ENCODE measurements at places on chromosomes 5 and 9.

GRCh38 chr5:31273631-31274378 is 80.3 kb downstream of the CDH6 start:
- no peak for DNase-seq

- no peak for DNase-seq
Observed at GRCh38 chr9:4850603-4851310, 58.0 kb downstream of the RCL1 start.

- no peak for DNase-seq
Observed at GRCh38 chr9:122213589-122214413, 15.0 kb downstream of the LHX6 start.

- DNase-seq = no peak
Observed at GRCh38 chr9:97396256-97396655, 15.6 kb upstream of the TDRD7 start.

DNA sequence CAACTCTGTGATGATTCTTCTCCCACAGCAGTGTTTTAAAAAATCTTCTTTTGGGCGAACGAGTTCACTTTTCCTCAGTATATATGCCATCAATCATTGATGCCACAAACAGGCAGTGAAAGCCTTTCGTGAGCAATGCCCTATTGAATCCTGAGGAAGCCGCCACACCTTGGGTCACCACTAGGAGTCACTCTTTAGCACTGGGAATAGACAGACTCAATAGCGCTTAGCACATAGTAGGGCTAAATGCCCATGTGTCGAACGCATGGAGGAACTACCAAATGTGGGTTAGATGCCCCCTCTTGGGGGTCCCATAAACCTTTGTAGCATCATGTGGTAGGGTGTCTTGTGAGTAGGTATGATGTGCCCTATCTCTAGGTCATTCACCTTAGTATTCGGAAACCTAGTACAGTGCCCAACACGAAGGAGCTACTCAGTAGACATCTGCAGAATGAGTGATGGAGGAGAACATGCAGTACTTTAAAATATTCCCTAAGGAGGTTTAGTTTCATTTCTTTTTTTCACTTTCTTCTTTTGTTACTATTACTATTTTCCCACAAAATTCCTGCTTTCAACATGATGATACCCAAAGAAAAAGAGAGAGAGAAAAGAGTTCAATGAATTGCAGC is 603.7 kb downstream of the BNC2 start:
- no peak for DNase-seq

DNA sequence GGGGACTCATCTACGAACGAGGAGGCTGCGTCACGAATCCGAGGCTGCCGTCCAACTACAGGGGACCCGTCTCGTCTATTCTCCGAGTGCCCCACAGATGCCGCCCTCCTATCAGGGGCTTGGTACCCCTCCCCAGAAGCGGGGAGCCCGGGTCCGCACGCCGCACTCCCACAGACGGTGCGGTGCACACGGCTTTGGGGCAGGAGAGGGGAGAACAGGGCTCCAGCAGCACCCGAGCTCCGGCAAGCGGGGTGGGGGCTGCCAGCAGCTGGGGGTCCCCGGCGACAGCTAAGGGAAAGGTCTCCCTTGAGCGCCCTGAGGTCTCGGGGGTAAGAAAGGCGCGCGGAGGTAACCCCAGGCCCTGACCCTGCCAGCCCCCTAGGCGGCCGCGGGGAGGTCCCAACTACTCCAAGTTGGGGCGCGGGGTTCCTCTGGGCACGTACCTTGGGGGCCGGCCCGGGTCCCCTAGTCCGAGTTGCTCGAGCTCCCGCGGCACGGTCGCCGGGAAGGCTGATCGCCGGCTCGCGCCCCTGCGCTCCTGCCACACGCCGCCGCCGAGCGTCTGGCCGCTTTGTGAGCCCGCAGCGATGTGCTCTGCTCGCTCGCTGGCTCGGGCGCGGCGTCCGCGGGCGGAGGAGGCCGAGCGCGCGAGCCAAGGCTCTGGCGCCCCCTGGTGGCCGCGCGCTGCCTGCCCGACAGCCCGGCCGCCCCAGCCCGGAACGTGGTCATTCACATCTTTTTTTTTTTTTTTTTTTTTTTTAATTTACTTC is at the start of gene SPOCK1:
TSS of gene SPOCK1 (minus strand) at position 591 of the 770 bp plus-strand sequence.
- peak; percentile 92 for DNase-seq

DNA sequence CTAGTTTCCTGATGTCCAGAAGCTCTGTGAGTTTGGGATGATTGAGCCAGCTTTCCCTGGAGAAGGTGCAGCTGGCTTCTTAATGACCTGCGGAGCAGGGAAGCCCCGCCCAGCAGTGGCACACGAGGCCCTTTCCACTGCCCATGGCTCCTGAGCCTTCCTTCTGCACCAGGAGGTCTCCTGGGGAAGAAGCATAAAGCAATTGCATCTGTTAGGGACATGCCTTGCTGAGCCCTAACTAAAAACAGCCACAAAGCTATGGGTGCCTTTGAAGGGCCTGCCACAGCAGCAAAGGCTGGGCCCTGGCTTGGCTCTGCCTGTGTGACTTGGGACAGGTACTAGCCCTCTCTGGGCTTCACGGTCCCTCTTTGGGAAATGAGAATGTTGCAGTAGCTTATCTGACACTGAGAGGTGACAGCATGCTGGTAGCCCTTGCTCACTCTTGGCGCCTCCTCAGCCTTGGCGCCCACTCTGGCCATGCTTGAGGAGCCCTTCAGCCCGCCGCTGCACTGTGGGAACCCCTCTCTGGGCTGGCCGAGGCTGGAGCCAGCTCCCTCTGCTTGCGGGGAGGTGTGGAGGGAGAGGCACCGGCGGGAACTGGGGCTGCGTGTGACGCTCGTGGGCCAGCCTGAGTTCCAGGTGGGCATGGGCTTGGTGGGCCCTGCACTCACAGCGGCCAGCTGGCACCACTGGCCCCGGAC is 218.4 kb downstream of the FSTL4 start:
- DNase-seq = no peak

- DNase-seq = no peak
Observed at GRCh38 chr5:5005353-5005752, 134.8 kb upstream of the ADAMTS16 start.

DNA sequence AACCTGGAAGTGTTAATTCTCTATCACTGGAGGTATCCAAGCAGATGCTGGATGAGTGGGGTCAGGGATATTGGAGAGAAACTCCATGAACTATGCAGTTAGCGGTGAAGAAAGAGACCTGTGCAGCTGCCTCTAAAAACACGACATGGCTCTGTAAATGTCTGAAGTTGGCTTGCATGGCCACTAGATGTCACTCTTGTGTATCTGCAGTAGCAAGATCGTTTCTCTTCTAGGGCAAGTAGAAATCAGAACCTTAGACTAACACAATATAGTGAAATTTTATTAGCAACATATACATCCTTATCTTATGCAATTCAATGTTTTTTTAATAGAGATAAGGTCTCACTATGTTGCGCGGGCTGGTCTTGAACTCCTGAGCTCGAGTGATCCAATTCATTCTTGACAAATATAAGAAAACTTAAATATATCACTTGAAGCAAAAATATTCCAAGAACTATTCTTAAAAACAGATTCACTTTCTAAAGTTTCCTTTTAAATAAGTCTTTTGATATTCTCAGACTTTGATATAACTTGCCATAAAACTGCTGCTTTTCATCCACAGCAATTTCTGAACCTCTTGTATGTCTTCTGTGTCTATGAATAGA is 2.9 kb downstream of the OR2S2 start:
- peak; percentile 66 for DNase-seq

- no peak for DNase-seq
Observed at GRCh38 chr5:5508391-5508790, 85.9 kb downstream of the ICE1 start.

DNA sequence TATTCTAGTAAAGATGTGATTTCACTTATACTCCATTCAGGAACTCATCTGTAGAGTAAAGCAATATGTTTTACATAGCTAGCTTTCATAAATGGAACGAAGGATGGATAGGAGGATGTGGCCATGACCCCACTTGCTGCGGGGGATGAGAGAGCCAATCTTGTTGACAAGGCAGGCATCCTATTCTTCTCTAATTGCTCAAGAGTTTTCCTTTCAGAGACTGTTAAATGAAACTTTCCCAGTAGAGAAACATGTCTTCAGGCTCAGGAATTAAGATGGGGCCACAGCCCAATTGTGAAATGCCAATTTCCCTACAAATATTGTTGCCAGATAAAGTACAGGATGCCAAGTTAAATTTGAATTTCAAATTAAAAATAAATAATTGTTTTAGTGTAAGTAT is 196.2 kb upstream of the TUT7 start:
- peak; percentile 79 for DNase-seq

All from foreskin fibroblast (primary cell).